ENCODE measurements at places on chromosomes 4 and X. TPM values are rescaled to one million over a fixed set of nuclear protein-coding genes. Genes with fewer than 3 reads are reported as not detected.
A peak's percentile ranks its signal among the peaks of the same experiment; 100 is the strongest.

SCD5 gene
- total RNA-seq = 9.7 TPM

TNIP3 gene
- total RNA-seq = not detected

TCP11X2 gene
- not detected for total RNA-seq

TMPRSS11D gene
- not detected for total RNA-seq

CXCL11 gene
- total RNA-seq = not detected

FAAH2 gene
- total RNA-seq = 1.5 TPM

TRPC5OS gene
- total RNA-seq = not detected

AMER1 gene
- total RNA-seq = 4.1 TPM

TMPRSS11E gene
- not detected for total RNA-seq

ADAM29 gene
- not detected for total RNA-seq

CSAG3 gene
- total RNA-seq = not detected

REELD1 gene
- total RNA-seq = 0.71 TPM

MTTP gene
- 1.1 TPM for total RNA-seq

GYG2 gene
- total RNA-seq = 4.3 TPM

NR0B1 gene
- not detected for total RNA-seq

DNA sequence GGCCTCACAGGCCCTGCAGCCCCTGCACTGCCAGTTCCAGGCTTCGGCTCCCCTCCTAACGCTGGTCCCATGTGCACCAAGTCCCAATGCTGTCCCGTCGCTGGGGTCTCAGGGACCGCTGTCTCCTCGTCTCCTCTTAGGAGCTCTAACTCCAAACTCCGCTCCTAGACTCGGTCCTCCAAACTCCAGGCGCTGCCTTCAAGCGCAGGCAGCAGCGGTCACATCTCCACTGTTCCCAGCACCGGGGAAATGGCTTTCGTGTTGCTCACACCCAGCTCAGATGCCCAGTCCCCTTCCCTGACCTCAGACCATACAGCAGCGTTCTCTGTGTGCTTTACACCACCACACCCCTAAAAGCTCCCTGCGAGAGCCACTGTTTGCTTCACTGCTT lies 19.6 kb upstream of the HMX1 start:
- no peak for DNase-seq

GRCh38 chrX:40729598-40730584 lies 5.5 kb downstream of the MED14 start:
- DNase-seq = no peak

DNA sequence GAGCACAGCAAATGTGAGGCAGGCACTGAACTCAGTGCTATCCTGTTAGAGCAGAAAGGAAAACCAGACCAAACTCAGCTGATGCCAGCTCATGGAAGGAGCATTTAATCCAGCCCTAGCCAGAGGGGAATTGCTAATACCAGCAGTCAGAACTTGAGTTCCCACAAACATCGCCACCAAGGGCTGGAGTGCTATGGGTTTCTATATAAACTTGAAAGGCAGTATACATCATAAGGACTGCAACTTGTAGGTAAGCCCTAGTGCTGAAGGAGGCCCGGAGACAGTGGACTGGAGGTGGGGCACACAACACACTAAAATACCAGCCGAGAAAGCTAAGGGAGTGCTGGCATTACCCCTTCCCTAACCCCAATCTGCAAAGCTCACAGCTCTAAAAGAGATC lies 440.2 kb downstream of the PRR32 start:
- DNase-seq = no peak

DNA sequence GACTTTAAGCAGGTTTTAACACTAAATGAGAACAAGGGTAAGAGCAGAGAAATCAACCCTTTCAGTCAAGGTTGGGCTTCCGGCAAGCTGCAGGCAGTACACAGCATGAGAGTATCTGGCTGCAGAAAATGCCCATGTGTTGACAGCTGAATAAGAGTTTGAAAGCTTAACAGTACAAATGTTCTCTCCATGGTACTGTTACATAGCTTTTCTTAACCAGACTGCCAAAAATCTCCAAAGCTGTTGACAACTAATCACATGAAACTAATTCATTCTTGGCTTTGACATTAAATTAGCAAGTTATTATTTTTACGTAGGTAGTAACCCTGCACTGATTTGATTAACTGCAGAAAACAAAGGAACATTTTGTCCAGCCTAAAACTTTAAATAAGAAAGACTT lies 153.5 kb downstream of the SLC10A7 start:
- no peak for DNase-seq

DNA sequence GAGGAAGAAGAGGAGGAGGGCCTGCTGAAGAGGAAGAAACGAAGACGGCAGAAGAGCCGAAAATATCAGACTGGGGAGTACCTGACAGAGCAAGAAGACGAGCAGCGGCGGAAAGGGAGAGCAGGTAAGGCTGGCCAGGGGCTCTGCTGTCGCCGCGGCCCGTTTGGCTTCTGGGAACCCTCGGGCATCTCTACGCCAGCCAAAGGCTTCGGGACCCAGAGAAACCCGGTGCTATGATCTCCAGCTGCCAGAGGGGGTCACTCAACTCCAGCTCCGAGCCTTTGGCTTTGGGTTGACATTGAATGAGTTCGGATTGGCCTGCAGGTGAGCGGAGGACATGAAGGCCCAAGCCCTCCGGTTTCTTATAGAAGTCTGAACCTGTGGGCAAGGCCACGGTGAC lies 42.8 kb downstream of the BCORL1 start:
- DNase-seq = no peak

DNA sequence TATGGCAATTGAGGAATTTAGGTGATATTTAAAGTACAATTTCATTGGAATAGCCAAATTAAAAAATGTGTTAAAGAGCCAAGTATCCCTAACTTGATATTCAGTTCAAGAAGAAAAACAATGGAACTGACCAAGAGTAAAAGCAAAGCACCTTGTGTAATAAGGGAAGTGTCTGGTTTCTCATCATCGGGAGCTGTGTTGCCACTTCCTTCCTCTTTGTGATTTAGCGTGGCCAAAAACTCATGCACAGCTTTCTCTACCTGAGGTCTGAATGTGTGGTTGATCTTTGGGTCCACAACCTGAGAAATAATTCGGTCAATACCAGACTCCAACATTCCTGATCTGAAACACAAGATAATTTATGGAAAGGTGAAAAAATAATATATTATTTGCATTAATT lies 12.4 kb downstream of the BOD1L1 start:
- DNase-seq = no peak

GRCh38 chrX:150486011-150486410 lies 82.4 kb upstream of the MTM1 start:
- DNase-seq = no peak

- peak; percentile 40 for DNase-seq
These were observed 127.4 kb upstream of the ENPP6 start for GRCh38 chr4:184344899-184345572.

- no peak for DNase-seq
These were observed 60.1 kb downstream of the TSC22D3 start for GRCh38 chrX:107715331-107716117.

DNA sequence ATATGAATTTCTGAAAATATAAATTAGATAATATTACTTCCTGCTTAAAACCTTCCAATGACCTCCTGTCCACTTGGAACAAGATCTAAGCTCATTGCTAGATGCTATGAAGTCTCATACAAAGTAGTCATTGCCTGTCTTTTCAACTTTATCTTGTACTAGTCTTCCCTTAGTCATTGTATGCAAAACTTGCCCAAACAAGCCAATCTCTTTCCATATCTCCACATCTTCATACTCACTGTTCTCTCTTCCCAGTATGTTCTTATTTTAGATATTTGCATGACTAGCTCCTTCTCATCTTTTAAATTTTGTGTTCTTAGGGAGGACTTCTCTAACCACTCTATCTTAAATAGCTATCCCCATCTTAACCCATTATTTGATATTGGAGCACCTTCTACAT lies 33.9 kb upstream of the CDX4 start:
- no peak for DNase-seq

- peak; percentile 73 for DNase-seq
These were observed 90.1 kb downstream of the IRF2 start for GRCh38 chr4:184384056-184384809.

- DNase-seq = no peak
These were observed 16.9 kb downstream of the SPIN2B start for GRCh38 chrX:57104406-57104805.

GRCh38 chr4:153095448-153096204 lies 108.6 kb upstream of the TRIM2 start:
- no peak for DNase-seq

DNA sequence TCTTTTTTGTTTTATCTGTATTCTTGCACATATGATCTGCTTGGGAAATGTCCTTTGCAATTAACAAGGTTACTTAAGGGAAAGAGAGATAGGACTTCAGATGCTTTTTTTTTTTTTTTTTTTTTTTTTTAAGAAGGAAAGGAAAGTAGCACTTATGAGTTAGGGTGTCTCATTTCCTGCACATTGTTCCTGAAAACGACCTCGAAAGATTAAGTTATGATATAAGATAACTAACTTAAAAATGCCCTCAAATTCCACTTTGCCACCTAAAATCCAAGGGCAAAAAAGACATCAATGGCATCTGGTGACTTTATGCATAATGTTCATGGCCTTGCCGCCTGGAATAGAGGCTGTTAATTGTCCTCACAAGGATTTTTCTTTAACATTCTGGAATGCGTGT lies 44.9 kb downstream of the PCDH7 start:
- no peak for DNase-seq

GRCh38 chrX:118350706-118351105 lies 4.8 kb downstream of the WDR44 start:
- DNase-seq = no peak

DNA sequence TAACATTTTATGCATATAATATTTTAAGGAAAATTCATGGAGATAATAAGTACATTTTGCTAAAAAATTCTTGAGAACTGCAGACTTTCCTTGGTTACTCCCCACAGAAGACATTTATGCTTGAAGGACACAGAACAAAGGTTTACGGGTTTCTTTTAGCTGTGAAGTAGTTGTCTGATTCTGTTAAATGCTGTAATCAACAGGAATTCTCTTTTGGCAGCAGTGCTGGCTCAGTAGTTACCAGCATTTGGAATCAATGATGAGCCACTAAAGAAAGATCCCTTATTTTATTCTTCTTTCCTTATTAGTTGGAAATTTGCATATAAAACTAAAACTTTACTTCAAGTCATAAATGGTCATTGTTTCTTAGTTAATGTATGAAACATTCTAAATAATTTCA lies 199.3 kb upstream of the FAT4 start:
- DNase-seq = no peak

- no peak for DNase-seq
These were observed 384.3 kb upstream of the ACTRT1 start for GRCh38 chrX:128436397-128437103.
